ENCODE measurements at places on chromosomes 2 and 18.
A peak's percentile ranks its signal among the peaks of the same experiment; 100 is the strongest.

- no peaks in the 10 kb centered on the region for H3K27me3 ChIP-seq
- H3K36me3 ChIP-seq: no peaks in the 10 kb centered on the region
- H3K27ac ChIP-seq: no peak overlapping the region
- no peak overlapping the region for H3K4me3 ChIP-seq
Observed at GRCh38 chr2:101895819-101896322, 95.9 kb upstream of the IL1R2 start.

- H3K4me1 ChIP-seq: no peaks in the 10 kb centered on the region
- peak overlapping the region; percentile 56 for H3K27ac ChIP-seq
- DNase-seq: no peak
- H3K4me3 ChIP-seq: no peak overlapping the region
Observed at GRCh38 chr2:37798315-37799005, 126.6 kb upstream of the RMDN2 start.

- DNase-seq: peak; percentile 9
- H3K4me3 ChIP-seq: no peak overlapping the region
- no peaks in the 10 kb centered on the region for H3K36me3 ChIP-seq
- no peaks in the 10 kb centered on the region for H3K27me3 ChIP-seq
Observed at GRCh38 chr2:10232096-10232815, 70.4 kb upstream of the HPCAL1 start.

DNA sequence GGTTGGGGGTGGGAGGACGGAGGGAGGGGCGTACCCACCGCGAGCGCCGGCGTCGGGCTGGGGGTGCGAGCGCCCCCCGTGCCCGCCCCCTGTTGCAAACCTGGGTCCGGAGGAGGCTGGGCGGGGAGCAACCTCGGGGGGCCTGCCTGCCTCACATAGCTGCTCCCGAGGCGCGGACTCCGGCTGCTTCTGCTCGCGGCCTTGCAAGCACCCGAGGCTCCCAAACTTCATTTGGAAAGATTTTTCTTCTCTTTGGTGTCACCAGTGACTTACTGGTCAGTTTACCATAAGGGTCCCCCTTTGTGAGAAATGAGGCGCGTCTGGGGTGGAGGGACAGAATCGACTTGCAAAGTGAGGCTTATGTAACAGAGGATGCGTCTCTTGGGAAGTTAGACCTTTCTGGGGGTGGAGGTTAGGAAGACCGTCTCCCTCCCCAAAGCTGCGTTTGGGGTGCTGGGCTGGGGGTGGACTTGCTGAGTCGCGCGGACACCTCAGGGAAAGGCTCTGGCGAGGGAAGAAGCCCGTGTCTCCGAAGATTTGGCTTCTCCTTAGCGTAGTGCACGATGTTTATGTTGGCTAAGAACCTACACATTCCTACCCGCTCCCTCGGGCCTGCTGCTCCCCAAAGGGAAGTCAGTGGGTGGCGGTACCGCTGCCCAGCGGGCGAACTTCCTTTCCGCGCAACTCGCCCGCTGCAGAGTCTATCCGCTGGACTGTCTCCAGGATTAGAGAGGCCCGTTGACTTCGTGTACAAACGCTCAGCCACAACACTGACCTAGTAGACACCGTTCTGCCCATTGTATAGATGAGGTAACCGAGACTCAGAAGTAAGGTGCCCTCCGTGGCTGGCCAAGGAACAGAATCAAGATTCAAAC, 559 bp downstream of the TMEM37 start:
- H3K4me1 ChIP-seq: no peaks in the 10 kb centered on the region
- peak overlapping the region; percentile 9 for H3K27ac ChIP-seq
- H3K27me3 ChIP-seq: no peaks in the 10 kb centered on the region

DNA sequence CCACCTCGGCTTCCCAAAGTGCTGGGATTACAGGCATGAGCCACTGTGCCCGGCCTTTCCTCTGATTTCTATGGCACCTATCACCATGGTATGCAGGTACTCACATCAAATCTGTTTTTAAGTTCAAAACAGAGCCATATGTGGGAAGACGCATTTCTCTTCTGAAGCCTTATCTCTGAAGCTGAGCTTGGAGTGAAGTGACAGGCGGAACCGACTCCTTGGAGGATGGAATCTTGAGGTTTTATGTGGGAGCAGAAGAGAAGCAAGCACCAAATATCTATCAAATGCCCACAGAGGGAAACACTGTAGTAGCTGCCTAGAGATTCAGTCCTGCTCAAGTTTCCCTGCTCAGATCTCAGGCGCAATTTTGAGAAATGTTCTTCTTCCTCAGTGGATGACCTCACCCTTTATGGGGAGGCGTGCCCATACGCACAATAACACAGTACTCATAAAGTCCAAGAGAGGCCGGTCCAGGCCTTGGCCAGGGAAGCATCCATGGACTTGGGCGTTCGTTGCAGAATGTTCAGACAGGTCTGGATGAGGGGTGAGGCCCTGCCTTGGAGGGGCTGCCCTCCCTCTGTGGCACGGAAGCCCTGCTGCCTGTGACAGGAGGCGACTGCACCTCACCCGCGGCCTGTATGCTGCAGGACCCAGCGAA, 67.9 kb downstream of the HNRNPLL start:
- H3K27ac ChIP-seq: peak overlapping the region; percentile 77
- H3K27me3 ChIP-seq: no peaks in the 10 kb centered on the region
- H3K4me1 ChIP-seq: no peaks in the 10 kb centered on the region
- H3K4me3 ChIP-seq: peak overlapping the region; percentile 50
- peak; percentile 79 for DNase-seq

GRCh38 chr2:95359031-95359430, 43.5 kb upstream of the FAHD2A start:
- H3K27me3 ChIP-seq: no peaks in the 10 kb centered on the region
- H3K27ac ChIP-seq: no peak overlapping the region
- no peaks in the 10 kb centered on the region for H3K36me3 ChIP-seq
- H3K4me3 ChIP-seq: no peak overlapping the region

DNA sequence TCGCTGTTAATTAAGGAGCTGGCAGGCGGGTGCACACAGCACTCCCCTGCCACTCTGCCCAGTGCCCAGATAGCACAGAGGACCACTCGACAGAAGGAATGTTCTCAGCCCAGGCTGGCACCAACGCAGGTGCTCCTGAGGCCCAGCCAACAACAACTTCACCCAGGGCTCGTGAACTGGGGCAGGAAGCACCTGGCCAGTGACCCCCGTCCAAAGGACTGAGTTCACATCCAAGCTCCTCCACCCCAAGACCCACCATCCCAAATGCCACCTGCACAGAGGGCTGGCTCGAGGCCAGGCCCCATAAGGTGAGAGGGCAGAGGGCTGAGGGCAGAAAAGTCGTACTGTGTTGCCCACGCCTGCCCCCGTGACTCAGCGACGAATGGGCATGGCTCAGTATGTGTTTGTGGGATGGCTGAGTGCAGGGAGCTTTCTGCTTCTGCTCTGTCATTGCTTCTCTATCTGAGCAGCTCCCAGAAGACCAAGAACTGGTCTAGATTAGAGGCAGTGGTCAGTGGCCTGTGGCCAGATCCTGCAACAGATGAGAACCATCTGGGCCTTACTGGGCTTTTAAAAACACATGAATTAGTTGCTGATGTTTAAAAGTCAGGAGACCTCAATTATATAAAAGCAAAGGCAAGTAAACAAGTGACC, 68.4 kb downstream of the POLR1A start:
- no peaks in the 10 kb centered on the region for H3K27me3 ChIP-seq
- peak; percentile 91 for DNase-seq
- no peaks in the 10 kb centered on the region for H3K36me3 ChIP-seq
- H3K4me3 ChIP-seq: no peak overlapping the region

DNA sequence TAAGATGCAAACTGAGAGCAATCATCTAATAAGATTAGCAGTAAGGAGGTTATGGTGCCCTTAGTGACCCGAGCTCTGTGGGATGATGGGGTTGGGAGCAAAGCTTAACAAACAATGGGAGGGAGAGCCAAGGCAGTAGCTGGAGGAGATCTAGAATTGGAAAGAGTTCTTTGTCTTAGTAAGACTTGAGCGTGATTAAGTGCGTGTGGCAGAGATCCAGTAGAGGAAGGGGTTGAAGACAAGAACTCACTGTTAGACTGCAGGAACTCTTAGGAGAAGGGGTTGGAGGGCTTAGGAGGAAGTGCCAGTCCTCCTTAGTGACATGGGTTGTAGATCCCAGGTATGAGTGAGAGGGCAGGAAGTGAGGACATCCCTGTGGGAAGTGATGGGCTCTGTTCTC, 184.7 kb downstream of the GFPT1 start:
- peak; percentile 42 for DNase-seq
- no peaks in the 10 kb centered on the region for H3K36me3 ChIP-seq
- H3K4me1 ChIP-seq: peaks cover 10% of the 10 kb centered on the region
- H3K27ac ChIP-seq: peak overlapping the region; percentile 72
- no peak overlapping the region for H3K4me3 ChIP-seq

- H3K4me3 ChIP-seq: no peak overlapping the region
- no peak overlapping the region for H3K27ac ChIP-seq
- H3K36me3 ChIP-seq: no peaks in the 10 kb centered on the region
- no peaks in the 10 kb centered on the region for H3K4me1 ChIP-seq
- DNase-seq: no peak
Observed at GRCh38 chr18:79899609-79900445, 51.6 kb downstream of the SLC66A2 start.

GRCh38 chr18:44564922-44565321, 115.8 kb upstream of the SETBP1 start:
- H3K27ac ChIP-seq: no peak overlapping the region
- no peaks in the 10 kb centered on the region for H3K36me3 ChIP-seq
- no peaks in the 10 kb centered on the region for H3K27me3 ChIP-seq
- no peaks in the 10 kb centered on the region for H3K4me1 ChIP-seq
- no peak for DNase-seq
- H3K4me3 ChIP-seq: no peak overlapping the region

GRCh38 chr18:22563164-22563583, 145.5 kb upstream of the CTAGE1 start:
- peak overlapping the region; percentile 30 for H3K27ac ChIP-seq
- H3K27me3 ChIP-seq: no peaks in the 10 kb centered on the region
- H3K36me3 ChIP-seq: no peaks in the 10 kb centered on the region

- H3K36me3 ChIP-seq: no peaks in the 10 kb centered on the region
- DNase-seq: peak; percentile 41
- H3K4me3 ChIP-seq: no peak overlapping the region
- no peak overlapping the region for H3K27ac ChIP-seq
Observed at GRCh38 chr2:162301151-162301804, 17.2 kb downstream of the IFIH1 start.

DNA sequence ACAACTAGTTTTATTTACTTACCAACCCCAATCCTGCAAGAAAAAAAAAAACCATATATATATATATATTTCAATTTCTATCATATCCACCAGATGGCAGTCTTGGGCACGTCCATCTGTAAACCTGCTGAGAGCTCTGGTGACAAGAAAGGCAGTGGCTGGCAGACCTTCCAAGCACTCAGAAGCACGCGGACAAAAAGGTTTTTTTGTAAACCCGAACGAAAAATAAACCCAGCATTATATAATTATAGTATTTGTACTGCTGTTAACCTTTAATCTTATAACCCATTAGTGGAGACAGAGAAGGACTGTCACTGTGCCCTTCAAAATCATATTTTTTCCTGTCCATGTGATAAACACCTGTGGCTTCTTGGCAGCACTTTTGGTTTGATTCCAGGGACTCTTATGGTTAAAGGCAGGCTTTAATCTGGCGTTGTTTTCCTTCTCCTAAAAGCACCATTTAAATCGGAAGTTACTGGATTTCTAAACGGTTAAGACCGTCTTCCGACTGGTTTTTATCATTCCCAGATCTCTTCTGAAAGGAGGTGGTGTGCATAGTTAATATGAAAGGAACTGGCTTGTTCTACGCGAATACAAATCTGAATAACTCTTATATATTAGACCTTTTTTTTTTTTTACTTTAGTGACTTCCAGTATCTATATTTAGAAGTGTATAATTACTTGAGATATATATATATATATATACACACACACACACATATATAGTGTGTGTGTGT, 31.0 kb upstream of the SLC3A1 start:
- DNase-seq: peak; percentile 24
- H3K4me1 ChIP-seq: no peaks in the 10 kb centered on the region
- H3K27me3 ChIP-seq: no peaks in the 10 kb centered on the region
- peak overlapping the region; percentile 43 for H3K27ac ChIP-seq
- peak overlapping the region; percentile 23 for H3K4me3 ChIP-seq

DNA sequence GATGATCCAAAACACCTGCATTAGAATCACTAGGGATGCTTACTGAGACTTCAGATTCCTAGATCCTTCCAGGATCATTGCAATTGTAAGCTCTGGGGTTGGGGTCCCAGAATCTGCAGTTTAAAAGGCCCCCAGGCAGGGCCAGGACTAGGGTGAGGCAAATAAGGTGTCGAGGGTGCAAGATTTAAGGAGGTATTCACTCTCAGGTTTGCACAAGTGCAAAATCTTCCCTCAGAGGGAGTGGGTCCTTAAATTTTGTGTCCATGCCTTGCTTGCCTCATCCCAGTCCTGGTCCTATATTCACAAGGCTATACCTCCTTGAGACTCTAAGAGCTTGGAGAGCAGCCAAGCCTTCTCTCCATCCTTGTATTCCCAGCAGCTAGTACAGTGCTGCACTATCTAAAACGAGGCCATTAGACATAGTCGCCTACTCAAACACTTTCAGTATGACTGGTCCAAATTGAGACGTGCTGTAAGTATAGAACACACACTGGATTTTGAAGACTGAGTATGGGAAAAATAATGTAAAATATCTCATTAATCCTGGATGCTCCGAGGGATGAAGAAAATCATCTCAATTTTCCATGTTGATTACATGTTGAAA, 31.6 kb upstream of the MREG start:
- H3K4me1 ChIP-seq: no peaks in the 10 kb centered on the region
- no peak overlapping the region for H3K27ac ChIP-seq
- no peaks in the 10 kb centered on the region for H3K36me3 ChIP-seq
- H3K4me3 ChIP-seq: no peak overlapping the region
- H3K27me3 ChIP-seq: no peaks in the 10 kb centered on the region

DNA sequence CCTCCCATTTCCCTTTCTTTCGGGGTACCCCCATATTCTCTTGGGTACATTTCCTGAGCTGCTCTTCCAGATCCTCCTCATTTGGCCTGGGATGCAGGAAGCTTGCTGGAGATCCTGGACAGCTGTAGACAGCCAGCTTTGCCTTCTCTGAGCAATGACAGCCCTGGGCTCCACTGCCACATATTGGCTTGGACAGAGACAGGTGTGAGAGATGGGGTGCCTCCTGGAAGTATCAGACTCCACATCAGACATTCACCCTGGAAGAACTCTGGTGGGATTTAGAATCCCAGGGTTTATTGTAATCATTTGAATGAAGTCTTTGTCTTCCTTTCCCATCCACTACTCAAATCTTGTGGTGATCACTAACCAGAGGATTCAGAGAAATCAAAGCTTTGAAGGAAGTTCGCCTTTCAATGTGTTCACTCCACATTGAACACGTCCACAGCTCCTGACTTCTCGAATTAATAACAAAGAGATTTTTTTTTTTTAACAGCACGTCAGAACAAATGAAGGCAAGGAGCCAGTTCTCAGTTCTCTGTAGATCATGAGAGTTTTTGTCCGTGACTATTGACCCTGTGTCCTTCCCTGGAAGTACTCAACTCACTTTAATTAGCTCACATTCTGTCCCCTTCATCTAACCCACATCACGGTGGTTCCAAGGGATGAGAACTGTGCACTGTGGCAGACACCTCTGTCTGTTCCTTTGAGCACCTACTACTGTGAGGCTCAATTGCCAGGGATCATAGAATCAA, 377.6 kb upstream of the TRIB2 start:
- no peaks in the 10 kb centered on the region for H3K4me1 ChIP-seq
- no peak overlapping the region for H3K4me3 ChIP-seq
- no peaks in the 10 kb centered on the region for H3K36me3 ChIP-seq
- no peak for DNase-seq
- H3K27ac ChIP-seq: no peak overlapping the region

- no peak for DNase-seq
- no peaks in the 10 kb centered on the region for H3K36me3 ChIP-seq
- no peak overlapping the region for H3K4me3 ChIP-seq
- H3K4me1 ChIP-seq: no peaks in the 10 kb centered on the region
- H3K27ac ChIP-seq: no peak overlapping the region
- H3K27me3 ChIP-seq: no peaks in the 10 kb centered on the region
Observed at GRCh38 chr2:6079405-6079804, 387.2 kb downstream of the SOX11 start.

GRCh38 chr2:161994761-161995520, 79.1 kb downstream of the DPP4 start:
- H3K36me3 ChIP-seq: no peaks in the 10 kb centered on the region
- H3K27ac ChIP-seq: no peak overlapping the region
- no peak overlapping the region for H3K4me3 ChIP-seq
